ENCODE measurements at places on chromosomes 7 and 10. TPM values are rescaled to one million over a fixed set of nuclear protein-coding genes. Genes with fewer than 3 reads are reported as not detected.
A peak's percentile ranks its signal among the peaks of the same experiment; 100 is the strongest.

DNA sequence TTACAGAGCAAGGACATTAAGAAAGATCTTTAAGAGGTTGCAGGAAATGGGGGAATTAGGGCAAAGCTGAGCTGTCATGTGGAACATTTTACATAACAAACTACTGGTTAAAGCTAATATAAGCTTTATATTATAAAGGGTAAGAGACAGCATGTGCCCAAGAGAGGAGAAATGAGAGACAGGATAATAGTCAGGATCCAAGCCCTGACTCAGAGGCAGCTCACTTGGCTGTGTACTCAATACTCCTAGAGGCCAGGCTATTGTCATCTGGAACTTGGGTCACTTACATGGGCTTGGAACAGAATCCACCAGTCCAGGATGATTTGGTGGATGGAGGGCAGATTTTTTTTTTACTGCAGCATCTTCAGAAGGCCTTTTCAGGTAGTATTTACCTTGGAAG is 418.6 kb upstream of the ZMIZ1 start:
- no peak overlapping the region for H3K4me3 ChIP-seq
- H3K36me3 ChIP-seq: no peaks in the 10 kb centered on the region
- H3K27me3 ChIP-seq: peaks cover 26% of the 10 kb centered on the region
- DNase-seq: no peak
- no peak overlapping the region for H3K27ac ChIP-seq

GRCh38 chr10:3203972-3204371 is 31.4 kb upstream of the PITRM1 start:
- DNase-seq: no peak
- H3K4me1 ChIP-seq: peaks cover 11% of the 10 kb centered on the region
- peaks cover 65% of the 10 kb centered on the region for H3K27me3 ChIP-seq
- H3K4me3 ChIP-seq: no peak overlapping the region
- no peak overlapping the region for H3K27ac ChIP-seq

SUN3 gene
- total RNA-seq: not detected

THSD7A gene
- total RNA-seq: not detected

DNA sequence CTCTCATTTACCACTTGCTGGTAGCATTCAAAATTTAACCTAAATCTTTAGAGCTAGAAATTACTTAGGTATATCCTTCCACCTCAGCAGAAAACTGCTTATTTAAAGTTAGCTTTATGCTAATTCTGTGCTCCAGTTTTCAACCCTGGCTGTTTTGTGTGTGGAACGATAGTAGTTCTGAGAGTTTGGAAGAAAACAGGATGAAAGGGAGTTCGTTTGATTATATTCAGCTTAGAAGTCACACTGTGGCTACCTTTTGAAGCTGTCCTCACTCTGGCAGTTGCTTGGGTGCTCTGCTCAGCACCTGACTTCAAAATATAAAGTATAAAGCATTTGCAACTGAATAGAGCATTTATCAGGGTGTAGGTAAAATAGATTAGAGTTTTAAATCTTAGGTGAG is 2.6 kb upstream of the ASCC1 start:
- DNase-seq: no peak
- peaks cover 10% of the 10 kb centered on the region for H3K36me3 ChIP-seq
- peaks cover 39% of the 10 kb centered on the region for H3K4me1 ChIP-seq
- H3K27me3 ChIP-seq: no peaks in the 10 kb centered on the region

GRCh38 chr10:86439544-86439943 is 72.9 kb upstream of the GRID1 start:
- peaks cover 18% of the 10 kb centered on the region for H3K4me1 ChIP-seq
- no peaks in the 10 kb centered on the region for H3K27me3 ChIP-seq
- no peak for DNase-seq
- peak overlapping the region; percentile 79 for H3K27ac ChIP-seq

DNA sequence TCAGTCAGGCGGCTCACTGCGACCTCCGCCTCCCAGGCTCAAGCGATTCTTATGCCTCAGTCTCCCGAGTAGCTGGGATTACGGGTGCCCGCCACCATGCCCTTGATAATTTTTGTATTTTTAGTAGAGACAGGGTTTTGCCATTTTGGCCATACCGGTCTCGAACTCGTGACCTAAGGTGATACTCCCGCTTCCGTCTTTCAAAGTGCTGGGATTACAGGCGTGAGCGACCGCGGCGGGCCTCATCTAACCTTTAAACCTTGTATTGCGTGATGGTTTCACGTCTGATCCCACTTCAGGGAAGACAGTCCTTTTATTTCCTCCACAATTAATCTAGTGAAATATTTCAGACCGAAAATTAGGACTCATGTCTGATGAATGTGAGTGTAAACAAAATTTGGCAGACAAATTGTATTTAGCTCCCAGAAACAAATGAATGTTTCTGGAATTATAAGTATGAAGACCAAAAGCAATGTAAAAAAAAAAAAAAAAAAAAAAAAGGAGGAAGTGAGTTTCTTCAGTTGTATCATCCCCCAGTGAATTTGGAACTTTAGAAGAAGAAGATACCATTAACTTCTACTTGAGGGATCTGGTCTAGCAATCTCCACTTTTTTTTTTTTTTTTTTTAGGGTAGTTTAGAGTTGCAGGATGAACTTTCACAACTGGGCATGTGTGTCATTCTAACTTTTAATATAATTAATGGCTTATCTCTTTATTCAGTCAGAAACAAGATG is 1.6 kb downstream of the NUP42 start:
- peaks cover 8% of the 10 kb centered on the region for H3K36me3 ChIP-seq
- DNase-seq: no peak
- peaks cover 33% of the 10 kb centered on the region for H3K4me1 ChIP-seq
- peak overlapping the region; percentile 99 for H3K27ac ChIP-seq
- H3K4me3 ChIP-seq: peak overlapping the region; percentile 93
- peaks cover 6% of the 10 kb centered on the region for H3K27me3 ChIP-seq

BRAF gene
- 39.4 TPM for total RNA-seq

DNA sequence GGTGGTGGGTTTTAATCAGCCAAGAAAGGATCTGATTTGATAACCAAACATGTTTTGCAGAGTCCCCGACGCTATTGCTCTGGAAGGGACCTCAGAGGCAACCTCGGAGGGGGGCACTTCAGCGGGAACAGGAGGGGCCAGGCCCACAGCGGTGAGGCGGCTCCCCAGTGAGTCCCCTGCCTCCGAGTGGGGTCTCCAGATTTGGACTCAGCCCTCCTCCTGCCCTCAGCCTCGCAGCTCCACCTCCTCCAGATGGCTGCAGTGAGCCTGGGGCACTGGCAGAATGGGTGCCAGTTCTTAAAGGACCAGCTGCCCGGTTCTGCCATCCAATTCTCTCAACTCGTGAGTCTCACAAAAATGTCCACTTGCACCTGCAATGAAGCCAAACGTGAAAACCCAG is 61.0 kb upstream of the NANOS1 start:
- peaks cover 14% of the 10 kb centered on the region for H3K27me3 ChIP-seq
- no peak for DNase-seq
- H3K27ac ChIP-seq: no peak overlapping the region
- no peak overlapping the region for H3K4me3 ChIP-seq
- no peaks in the 10 kb centered on the region for H3K4me1 ChIP-seq

ERLIN1 gene
- total RNA-seq: 16.2 TPM

ENTPD7 gene
- total RNA-seq: 3.3 TPM

GJC3 gene
- total RNA-seq: not detected

- peaks cover 24% of the 10 kb centered on the region for H3K27me3 ChIP-seq
- peaks cover 26% of the 10 kb centered on the region for H3K4me1 ChIP-seq
- H3K36me3 ChIP-seq: no peaks in the 10 kb centered on the region
- no peak for DNase-seq
Observed at GRCh38 chr10:110411047-110411410, 86.7 kb upstream of the DUSP5 start.

GRCh38 chr10:79067241-79068202 is 1.2 kb upstream of the ZMIZ1 start:
- peaks cover 15% of the 10 kb centered on the region for H3K27me3 ChIP-seq
- DNase-seq: peak; percentile 90
- peak overlapping the region; percentile 90 for H3K27ac ChIP-seq

TFPI2 gene
- total RNA-seq: not detected

DNA sequence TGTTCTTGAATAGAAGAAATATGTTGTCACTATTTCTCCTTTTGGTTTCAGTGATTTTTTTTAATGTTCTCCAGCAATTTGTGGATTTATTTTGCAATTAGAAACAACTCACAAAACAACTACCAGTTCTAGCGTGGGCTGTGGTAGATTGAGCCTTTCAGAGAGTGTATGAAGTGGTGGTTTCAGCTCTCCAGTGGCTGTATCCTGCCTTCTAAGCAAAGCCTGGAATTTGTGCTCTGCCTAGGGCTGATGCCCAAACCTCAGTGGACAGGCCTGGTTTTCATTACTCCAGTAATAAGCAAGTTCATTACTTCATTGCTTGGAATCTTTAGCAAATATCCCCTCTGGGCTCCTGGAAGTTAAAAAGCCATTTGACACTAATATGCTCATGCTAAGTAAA is 35.9 kb downstream of the APBB1IP start:
- H3K4me3 ChIP-seq: peak overlapping the region; percentile 16
- H3K36me3 ChIP-seq: peaks cover 49% of the 10 kb centered on the region
- peaks cover 76% of the 10 kb centered on the region for H3K4me1 ChIP-seq
- no peak for DNase-seq
- no peaks in the 10 kb centered on the region for H3K27me3 ChIP-seq
- peak overlapping the region; percentile 91 for H3K27ac ChIP-seq

DNA sequence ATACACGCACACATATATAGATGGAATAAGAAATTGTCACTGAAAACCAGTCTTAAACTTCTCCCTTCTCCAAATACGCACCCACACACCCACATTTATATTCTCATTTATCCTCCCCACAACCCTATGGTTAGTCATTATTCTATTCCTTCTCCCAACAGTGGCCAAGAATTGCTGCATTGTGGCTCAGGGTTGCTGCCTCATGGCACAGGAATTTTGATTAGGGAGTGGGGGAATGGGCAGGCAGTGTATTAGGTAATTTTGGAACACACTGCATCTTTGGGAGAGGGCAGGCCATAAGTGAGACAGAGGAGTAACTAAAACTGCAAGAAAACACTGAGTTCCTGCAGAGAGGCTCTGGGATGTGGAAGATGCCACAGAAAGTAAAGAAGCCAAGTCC is 35.7 kb downstream of the NAPEPLD start:
- DNase-seq: no peak
- no peak overlapping the region for H3K27ac ChIP-seq
- H3K36me3 ChIP-seq: peaks cover 42% of the 10 kb centered on the region
- no peaks in the 10 kb centered on the region for H3K27me3 ChIP-seq
- no peak overlapping the region for H3K4me3 ChIP-seq

C7orf33 gene
- not detected for total RNA-seq

PIK3AP1 gene
- total RNA-seq: 7.4 TPM

DNA sequence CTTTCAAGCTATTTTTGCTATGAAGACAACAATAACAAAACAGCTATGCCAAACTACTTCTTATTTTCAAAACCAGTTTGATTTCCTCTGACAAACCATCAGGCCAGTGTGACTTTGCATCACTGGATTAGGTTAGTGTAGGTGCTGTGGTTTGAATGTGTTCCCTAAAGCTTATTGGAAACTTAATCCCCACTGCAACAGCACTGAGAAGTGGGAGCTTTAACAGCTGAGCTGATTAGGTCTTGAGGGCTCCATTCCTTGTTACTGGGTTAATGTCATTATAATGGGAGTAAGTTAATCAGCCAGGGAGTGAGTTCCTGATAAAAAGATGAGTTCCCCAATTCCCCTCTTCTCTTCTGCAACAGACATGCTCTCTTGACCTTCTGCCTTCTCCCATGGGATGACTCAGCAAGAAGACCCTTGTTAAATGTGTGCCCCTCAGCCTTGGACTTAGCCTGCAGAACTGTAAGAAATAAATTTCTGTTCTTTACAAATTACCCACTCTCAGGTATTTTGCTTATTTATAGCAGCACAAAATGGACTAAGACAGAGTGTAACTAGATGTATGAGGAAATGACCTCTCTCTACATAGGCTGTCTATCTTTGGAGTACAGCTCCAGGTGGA is 186.8 kb downstream of the CTTNBP2 start:
- H3K4me3 ChIP-seq: no peak overlapping the region
- H3K27ac ChIP-seq: no peak overlapping the region
- no peak for DNase-seq
- no peaks in the 10 kb centered on the region for H3K4me1 ChIP-seq

OGDH gene
- 103 TPM for total RNA-seq

AGBL3 gene
- 4.5 TPM for total RNA-seq
